ENCODE measurements at places on chromosomes 16 and 17. TPM values are rescaled to one million over a fixed set of nuclear protein-coding genes. Genes with fewer than 3 reads are reported as not detected.

The CLEC19A gene
- total RNA-seq, result not detected

The FBXO39 gene
- total RNA-seq, result 0.97 TPM

The POLR2C gene
- total RNA-seq, result 125 TPM

The C16orf95 gene
- 5.5 TPM for total RNA-seq

The NEK8 gene
- total RNA-seq, result 5.2 TPM

The KRTAP2-1 gene
- not detected for total RNA-seq

The ITGAL gene
- total RNA-seq, result not detected

The HNF1B gene
- not detected for total RNA-seq

The P4HB gene
- total RNA-seq, result 1,150 TPM

The FGF11 gene
- total RNA-seq, result 1.8 TPM

The MYL4 gene
- not detected for total RNA-seq

The KRT24 gene
- not detected for total RNA-seq

The TBKBP1 gene
- 13.8 TPM for total RNA-seq

The KCNG4 gene
- total RNA-seq, result not detected

The APRT gene
- total RNA-seq, result 39.3 TPM

The METTL26 gene
- 57.0 TPM for total RNA-seq
